ENCODE measurements at places on chromosomes 12 and 14. TPM values are rescaled to one million over a fixed set of nuclear protein-coding genes. Genes with fewer than 3 reads are reported as not detected.

DNA sequence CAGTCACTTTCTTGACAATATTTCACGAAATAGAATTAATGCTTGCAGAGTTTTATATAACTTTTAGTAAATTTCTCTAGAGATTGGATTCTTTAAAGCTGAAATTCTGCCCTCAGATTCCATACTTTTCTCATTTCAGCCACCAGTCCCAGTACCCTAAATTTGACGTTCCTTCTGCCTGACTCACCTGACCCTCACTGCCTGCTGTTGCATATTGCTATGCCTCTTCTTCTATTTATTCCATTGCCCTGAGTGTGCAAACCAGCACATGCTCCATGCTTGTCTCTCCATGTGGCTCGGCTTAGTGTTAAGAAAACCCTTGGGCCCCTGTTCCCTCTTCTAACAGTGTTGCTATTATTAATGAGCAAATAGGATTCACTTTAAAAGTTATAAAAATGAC is 533.3 kb downstream of the LRFN5 start:
- DNase-seq = peak; percentile 5

- DNase-seq = no peak
These were observed 10.1 kb downstream of the MYRFL start for GRCh38 chr12:69835081-69835480.

GRCh38 chr12:79678306-79678705 is 12.5 kb downstream of the PAWR start:
- DNase-seq = no peak

INSM2 gene
- total RNA-seq = not detected

SLC41A2 gene
- 34.5 TPM for total RNA-seq

DNA sequence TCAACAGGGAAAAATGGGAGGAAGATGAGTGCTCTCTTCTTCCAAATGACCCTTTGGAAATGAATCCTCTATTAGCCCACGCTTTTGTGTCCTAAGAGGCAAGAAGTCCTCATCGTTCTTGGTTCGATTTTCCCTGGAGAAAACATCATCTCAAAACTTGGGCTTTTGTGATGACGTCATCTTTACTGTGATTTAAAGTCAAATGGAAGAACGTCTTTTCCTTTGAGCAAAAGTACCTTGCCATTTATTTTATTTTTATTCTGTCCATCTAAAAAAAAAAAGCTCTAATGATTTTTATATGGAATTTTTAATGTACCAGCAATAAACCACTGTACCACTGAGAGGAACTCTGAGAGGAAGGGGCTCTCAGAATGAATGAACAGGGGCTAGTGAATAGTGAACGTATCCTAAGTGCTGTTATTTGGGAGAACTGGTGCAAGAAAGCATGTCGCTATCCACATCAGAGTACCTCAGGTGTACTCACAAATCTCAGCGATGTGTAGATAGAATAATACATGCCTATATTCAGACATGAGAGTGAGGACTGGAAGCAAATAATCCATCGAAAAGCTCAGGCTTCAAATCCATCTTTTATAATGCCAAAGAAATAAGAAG is 124.8 kb downstream of the HMGA2 start:
- no peak for DNase-seq

DNA sequence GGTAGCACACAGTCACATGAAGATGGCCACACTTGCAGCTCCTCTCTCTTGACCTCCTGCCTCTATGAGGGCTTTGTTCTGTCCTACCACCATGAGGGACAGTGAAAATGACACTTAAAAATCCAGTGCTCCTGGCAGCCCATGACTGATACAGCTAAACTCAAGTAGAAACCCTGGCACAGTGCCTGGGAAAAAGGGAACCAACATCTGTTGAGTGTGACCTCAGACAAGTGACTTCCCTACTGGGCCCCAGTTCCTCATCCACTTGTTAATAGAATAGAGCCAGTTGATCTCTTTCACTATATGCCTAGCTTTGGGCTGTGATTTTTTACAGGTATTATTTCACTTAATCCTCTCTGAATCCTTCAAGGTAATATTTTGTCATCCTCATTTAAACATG is 4.8 kb downstream of the GUCY2C start:
- DNase-seq = no peak

GRCh38 chr14:68526512-68527091 is 266.3 kb downstream of the ZFP36L1 start:
- peak; percentile 67 for DNase-seq

- DNase-seq = no peak
These were observed at the start of gene KLRC4 for GRCh38 chr12:10409392-10409791. TSS of gene KLRC4 (minus strand) at chr12:10409757. CDS start at chr12:10409575, 182 bp downstream.

All from GM23248 (cell line).